Adrenal gland (tissue), 19 donors: ENCODE measurements at places on chromosomes 6 and 20.

DNA sequence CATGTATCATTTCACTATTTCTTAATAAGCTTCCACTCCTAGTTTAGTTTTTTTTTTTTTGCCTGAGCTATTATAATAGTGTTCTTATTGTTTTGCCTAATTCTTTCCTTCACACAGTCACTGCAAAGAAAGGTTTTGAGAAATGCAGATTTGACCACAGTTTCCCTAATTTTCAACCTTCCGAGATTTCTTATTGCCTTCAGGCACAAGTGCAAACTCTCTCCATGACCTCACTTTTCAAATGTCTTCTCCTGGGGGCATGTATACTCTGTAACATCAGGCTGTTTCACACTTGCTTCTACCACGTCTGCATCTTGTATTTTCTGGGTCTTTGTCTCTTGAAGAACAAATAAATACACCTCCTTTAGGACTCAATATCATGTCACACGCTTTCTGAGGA, 339.0 kb upstream of the CITED2 start:
- no peak for DNase-seq

DNA sequence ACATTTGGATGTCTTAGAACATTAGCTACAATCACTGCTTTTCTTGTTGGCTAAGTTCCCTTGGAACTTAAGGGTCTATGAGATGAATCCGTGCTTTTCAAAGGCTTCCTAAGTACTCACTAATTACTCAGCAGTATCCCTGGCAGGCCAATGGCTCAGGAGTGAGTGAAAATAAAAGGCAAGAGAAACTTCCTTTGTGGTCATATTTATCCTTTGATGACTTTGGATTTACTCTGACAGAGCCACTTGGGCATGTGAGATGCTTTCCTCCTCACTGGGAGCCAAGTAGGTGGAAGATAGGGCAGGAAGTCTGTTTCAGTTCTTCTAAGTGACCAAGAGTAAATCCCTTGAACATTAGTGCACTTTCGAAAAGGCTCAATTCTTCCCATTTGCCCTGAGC, 224.3 kb upstream of the FOXA2 start:
- DNase-seq = no peak

DNA sequence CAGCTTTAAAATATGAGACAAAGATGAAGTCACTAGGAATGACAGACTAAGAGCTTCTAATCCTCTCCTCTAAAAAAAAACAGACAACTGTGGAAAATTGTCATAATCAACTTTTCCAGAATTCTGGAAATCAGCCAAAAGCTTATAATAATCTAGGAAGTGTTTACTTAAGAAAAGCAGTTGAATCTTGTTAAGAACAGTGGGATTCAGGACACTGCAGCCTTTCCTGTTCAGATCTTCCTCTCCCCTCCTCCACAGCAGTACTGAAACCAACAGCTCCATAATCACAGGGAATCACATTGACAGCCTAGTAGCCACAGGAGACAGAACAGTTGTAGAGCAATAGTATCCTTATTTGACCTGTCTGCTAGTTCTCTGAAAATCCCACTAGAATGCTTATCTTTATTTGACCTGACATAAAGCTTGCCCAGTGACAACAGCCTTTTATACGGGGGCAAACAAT, 41.6 kb downstream of the IBTK start:
- DNase-seq = peak; percentile 15

GRCh38 chr6:21887231-21888185, 294.0 kb downstream of the SOX4 start:
- DNase-seq = no peak

GRCh38 chr6:43645613-43645964, 753 bp downstream of the RSPH9 start:
- no peak for DNase-seq

- DNase-seq = peak; percentile 93
These were observed 12.6 kb downstream of the DYNLT1 start for GRCh38 chr6:158631678-158632537.

DNA sequence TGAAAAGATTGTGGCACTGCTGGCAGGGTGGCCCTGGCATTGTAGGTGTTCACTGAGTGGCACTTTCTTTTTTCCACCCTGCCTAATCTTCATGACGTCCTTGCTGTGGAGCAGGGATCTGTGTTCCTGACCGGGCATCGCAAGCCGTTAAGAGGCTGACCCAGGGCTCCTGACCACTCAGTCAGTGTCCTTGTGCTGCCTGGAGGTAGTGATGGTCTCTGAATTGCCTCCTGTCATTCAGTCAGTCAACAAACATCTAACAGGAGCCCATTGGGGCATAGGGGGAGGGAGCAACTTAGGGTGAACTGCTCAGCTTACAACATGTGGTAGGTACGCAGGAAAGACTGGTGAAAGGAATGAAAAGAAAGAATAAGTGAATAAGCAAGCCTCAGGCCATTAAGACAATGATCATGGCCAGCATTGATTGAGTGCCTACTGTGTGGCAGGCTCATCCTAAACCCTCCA, 152.0 kb downstream of the CEBPB start:
- no peak for DNase-seq

GRCh38 chr6:83096791-83097190, 29.3 kb downstream of the DOP1A start:
- no peak for DNase-seq

GRCh38 chr6:15207923-15208322, 37.9 kb upstream of the JARID2 start:
- DNase-seq = no peak

GRCh38 chr6:47245745-47246371, 63.8 kb downstream of the TNFRSF21 start:
- no peak for DNase-seq

- DNase-seq = no peak
These were observed 43.4 kb downstream of the ZHX3 start for GRCh38 chr20:41274152-41274551.

GRCh38 chr6:155117785-155118184, 122.7 kb downstream of the TIAM2 start:
- no peak for DNase-seq

DNA sequence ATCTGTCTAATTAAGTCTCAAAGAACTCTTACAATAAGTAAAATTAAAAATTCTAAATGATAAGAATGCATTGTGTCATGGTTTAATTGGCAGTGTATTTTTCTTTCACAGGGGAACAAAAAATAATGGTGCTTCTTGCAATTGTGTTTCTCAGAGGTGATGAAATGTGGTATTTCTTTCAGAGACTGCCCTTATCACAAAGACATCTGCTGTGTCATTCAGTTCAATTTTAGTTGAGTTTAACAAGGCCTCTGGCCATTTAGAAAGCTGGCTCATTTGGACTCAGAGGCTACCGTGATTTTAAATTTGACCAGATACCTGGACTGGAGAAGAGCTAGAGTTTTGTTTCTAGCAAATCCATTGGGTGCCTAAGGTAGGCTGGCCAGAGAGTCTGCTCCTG, 23.6 kb upstream of the ZNF831 start:
- DNase-seq = no peak

- DNase-seq = no peak
These were observed 8.9 kb downstream of the C6orf118 start for GRCh38 chr6:165300422-165300936.

DNA sequence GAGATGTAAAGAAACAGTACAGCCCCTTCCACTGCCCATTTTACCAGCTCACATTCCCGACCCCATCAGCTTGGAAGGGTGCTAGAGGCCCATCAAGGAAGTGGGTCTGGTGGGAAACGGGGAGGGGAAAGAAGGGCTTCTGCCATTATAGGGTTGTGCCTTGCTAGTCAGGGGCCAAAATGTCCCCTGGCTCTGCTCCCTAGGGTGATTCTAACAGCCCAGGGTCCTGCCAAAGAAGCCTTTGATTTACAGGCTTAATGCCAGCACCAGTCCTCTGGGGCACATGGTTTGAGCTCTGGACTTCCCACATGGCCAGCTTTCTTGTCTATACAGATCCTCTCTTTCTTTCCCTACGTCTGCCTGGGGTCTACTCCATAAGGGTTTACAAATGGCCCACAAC, 10.6 kb upstream of the ZNF76 start:
- no peak for DNase-seq

- DNase-seq = no peak
These were observed 105.4 kb upstream of the RIN2 start for GRCh38 chr20:19652591-19653026.

GRCh38 chr6:128494440-128494839, 26.0 kb downstream of the PTPRK start:
- no peak for DNase-seq

DNA sequence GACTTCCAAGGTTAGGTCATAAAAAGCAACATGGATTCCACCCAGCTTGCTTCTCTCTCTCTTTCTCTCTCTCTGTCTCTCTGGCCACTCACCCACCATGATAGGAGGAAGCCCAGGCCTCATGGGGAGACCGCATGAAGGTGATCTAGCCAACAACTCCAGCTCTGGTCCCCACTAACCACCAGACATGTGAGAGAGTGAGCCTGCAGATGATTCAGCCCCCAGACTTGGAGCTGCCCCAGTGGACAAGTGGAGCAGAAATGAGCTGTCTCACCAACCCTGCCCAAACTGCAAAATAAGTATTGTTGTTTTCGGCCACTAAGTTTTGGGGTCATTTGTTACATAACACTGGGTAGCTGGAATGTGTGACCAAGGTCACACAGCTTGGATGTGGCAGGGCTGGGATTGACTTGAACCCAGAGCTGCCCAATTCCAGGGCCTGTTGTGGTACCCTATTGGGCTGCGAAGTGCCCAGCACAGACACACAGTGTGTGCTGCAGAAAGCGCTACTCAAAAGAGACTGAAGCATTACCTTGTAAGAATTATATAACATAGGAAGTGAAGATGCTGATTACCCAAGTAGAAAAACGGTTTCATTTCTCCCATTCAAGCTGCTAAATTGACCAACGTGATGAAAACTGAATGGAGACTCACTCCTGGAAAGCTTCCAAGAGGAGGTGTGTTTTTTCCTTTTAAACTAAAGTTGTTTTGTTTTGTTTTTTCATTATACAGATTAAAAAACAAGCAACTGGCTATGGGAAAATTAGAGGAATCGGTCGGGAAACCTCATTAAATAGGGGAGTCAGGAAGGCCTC, 9.1 kb upstream of the TLDC2 start:
- DNase-seq = peak; percentile 65

DNA sequence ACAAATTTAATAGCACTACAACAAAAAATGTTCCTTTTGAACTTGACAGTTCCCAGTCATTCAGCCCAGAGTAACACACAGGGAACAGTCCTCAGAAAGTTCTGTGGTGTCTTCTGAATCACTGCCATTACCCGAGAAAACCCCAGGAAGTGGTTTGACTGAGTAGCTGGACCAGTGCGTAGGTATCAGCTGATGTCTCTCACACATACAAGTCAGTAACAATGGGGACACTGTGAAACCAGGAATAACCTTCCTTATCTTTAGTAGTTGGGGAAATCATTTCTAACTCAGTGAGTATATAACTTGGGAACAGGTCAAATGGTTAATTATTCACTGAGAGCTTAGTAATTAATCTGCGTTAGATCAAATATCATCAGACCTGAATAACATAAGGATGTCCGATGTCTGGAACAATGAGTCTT, 73.1 kb downstream of the HIVEP2 start:
- peak; percentile 24 for DNase-seq

- DNase-seq = no peak
These were observed 170.4 kb upstream of the SPTLC3 start for GRCh38 chr20:12838261-12838866.

- DNase-seq = no peak
These were observed 361.5 kb downstream of the EPM2A start for GRCh38 chr6:145373826-145374225.

- no peak for DNase-seq
These were observed 16.1 kb upstream of the LMBRD1 start for GRCh38 chr6:69812746-69813427.

- no peak for DNase-seq
These were observed 77.2 kb upstream of the MC3R start for GRCh38 chr20:56171087-56172012.

GRCh38 chr6:143961886-143962878, 45.9 kb downstream of the PLAGL1 start:
- DNase-seq = no peak

DNA sequence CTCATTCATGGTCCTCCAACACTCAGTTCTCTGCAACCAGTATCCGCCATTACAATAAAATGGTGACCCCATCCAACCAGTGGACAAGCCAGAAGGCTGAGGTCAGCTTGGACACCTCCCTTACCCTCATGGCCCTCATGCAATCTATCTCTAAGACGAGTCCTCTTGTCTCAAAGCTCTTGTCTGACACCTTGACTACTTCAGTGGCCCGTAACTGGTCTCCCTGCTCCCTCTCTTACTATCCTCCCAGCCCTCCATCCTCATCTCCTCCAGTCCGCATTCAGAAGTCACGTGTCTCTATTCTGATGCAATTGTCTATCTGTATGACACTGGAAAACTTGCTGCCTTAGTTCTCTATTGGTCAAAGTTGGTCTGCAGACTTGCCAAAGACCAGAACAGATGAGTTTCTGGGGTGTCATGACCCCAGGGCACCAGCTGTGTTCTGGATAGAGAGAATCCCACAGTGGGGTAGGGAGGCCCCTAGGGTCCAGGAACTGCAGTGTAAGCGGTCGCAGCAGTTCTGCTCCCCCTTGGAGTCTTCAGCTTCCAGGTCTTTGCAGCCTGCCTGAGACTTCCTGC, 59.6 kb upstream of the RNF24 start:
- peak; percentile 11 for DNase-seq
